ENCODE measurements at places on chromosomes 16 and 17. TPM values are rescaled to one million over a fixed set of nuclear protein-coding genes. Genes with fewer than 3 reads are reported as not detected.

Gene HBA1
- polyA plus RNA-seq, result 599 TPM

- DNase-seq, result no peak
These were observed 65.7 kb downstream of the ARSG start for GRCh38 chr17:68356949-68357455.

DNA sequence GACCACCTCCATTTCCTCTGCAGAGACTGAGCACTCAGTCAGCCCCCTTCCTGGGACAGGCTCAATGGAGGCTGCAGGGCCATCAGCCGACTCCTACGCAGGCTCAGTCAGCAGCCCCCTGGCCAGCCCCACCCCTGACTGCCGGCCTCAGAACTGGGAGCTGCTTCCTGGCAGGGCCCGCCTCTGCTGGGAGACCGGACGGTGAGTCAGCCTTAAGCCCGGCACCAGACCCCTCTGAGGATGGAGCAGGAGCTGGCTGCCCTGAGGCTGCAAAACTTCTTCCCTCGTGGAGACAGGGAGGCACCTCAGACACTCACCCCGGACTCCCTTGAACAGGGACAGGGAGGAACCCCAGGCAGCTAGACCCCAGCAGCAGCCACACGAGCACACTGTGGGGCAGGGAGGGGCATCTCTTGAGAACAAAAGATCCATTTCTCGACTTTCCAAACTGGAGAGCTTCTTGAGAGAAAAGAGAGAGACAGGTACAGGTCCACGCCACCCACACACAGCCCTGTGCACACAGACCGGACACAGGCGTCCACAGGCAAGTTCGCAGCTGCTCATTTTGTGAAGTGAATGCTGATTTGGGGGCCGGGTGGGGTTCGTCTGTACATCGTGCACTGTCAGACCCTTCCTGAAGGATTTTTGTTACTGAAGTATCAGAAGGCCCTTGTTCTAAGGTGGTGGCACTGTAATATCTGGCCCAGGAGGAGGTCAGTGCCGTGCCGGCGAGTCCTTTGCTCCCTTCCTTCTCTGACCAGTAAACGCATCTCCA, 1.3 kb upstream of the TUBB3 start:
- peak; percentile 90 for DNase-seq

GRCh38 chr16:9860876-9861275, 321.4 kb downstream of the GRIN2A start:
- DNase-seq, result no peak

Gene ARL5C
- polyA plus RNA-seq, result not detected

DNA sequence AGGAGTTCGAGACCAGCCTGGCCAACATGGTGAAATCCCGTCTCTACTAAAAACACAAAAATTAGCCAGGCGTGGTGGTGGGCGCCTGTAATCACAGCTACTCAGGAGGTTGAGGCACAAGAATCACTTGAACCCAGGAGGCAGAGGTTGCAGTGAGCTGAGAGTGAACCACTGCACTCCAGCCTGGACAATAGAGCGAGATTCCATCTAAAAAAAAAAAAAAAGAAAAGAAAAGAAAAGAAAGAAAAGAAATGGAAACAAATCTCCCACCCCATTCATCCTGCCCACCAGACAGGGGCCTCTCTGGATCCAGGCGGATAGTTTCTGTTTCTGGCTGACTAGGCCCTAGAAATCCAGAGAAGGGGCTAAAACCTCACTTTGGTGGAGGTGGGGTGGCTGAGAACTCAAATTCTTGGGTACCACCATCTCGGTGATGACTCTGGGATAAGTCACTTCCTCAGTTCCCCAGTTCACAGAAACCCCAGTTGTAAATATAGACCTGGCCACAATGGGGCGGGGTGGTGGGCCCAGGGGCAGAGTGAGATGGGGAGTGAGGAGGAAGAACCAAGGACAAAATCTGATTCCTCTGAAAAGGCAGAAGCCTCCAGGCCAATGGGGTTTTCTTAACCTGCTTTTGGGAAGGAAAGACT, 22.2 kb downstream of the SOCS1 start:
- no peak for DNase-seq

GRCh38 chr17:50630524-50631194, 4.0 kb upstream of the ABCC3 start:
- no peak for DNase-seq

Gene KCNJ12
- polyA plus RNA-seq, result 5.5 TPM

- DNase-seq, result peak; percentile 81
These were observed 528 bp downstream of the PRSS27 start for GRCh38 chr16:2719328-2720063.

Gene TMEM88
- 10.4 TPM for polyA plus RNA-seq

Gene SP6
- polyA plus RNA-seq, result 4.1 TPM

- peak; percentile 15 for DNase-seq
These were observed 2.3 kb downstream of the GP1BA start for GRCh38 chr17:4934173-4934979.

DNA sequence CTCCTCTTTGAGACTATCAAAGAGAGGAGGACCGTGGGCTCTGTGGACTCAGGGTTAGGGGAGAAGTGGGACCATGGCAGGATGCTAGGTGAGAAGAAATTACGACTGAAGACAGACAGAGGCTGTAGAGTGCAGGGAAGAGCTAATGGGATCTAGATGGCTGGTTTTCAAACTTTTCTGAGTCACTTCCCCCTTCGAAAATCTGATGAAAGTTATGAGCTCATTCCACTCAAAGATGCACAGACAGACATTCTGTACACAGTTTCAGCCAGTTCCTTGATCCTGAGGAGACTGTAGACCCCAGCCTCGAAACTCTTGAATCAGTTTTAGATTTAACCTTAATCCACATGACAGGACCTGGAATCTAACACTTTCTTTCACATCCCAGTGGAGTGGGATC, 40.7 kb downstream of the RGS9 start:
- no peak for DNase-seq

Gene CCDC40
- 12.4 TPM for polyA plus RNA-seq

GRCh38 chr16:67248073-67248400, 742 bp upstream of the SLC9A5 start:
- no peak for DNase-seq

DNA sequence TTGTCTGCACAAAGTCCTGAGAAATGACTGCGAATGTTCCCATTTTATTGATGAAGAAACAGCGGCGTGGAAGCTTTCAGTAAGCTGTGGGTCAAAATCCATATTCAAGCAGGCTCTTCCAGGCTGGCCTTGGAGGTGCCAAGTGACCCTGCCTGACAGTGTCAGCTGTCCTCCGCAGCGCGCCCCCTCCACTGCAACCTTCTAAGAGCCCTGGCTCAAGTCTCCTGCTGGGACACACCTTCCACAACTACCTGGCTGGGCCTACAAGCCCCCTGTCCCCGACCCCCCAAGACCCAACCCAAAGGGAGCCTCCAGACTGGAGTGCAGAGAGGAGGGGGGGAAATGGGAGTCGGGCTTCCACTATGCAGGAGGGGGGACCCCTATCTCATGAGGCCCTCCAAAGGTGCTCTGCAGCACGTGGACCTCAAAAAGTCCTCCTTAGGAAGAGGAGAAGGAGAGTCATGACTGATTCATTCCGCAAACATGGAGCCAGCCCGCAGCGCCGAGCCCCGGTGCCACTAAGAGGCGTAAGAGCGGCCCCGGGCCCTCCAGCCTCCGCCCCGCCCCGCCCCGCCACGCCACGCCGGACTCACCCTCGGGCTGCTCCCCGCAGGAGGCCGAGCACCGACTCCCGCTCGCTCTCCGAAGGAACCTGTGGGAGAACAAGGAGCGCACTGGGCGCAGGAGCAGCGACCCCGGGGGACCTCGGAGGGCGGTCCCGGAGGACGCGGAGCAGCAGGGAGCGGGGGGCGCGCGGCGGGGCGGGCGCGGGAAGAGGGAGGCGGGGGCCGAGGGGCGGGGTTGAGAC, 574 bp downstream of the MPP3 start:
- DNase-seq, result peak; percentile 92

Gene SNAI3
- polyA plus RNA-seq, result 1.6 TPM

GRCh38 chr17:58947411-58947810, 159.3 kb downstream of the TRIM37 start:
- DNase-seq, result no peak

GRCh38 chr17:77393274-77393600, 252.5 kb downstream of the SEC14L1 start:
- no peak for DNase-seq

- no peak for DNase-seq
These were observed 590 bp upstream of the CD79B start for GRCh38 chr17:63932721-63933120.

Gene ZNF750
- 0.88 TPM for polyA plus RNA-seq

- DNase-seq, result peak; percentile 88
These were observed 3.6 kb upstream of the ZNHIT3 start for GRCh38 chr17:36482611-36483504.
